ENCODE measurements at places on chromosomes 7 and 10. TPM values are rescaled to one million over a fixed set of nuclear protein-coding genes. Genes with fewer than 3 reads are reported as not detected.
A peak's percentile ranks its signal among the peaks of the same experiment; 100 is the strongest.

ZFYVE27 gene
- 28.4 TPM for total RNA-seq

GATA3 gene
- 2.7 TPM for total RNA-seq

GRID1 gene
- 5.6 TPM for total RNA-seq

COPG2 gene
- 31.0 TPM for total RNA-seq

POLR2J2 gene
- 6.2 TPM for total RNA-seq

GPR141 gene
- total RNA-seq, result not detected

CLRN3 gene
- total RNA-seq, result 0.39 TPM

- no peaks in the 10 kb centered on the region for H3K36me3 ChIP-seq
- H3K27ac ChIP-seq, result no peak overlapping the region
- no peaks in the 10 kb centered on the region for H3K27me3 ChIP-seq
Observed at GRCh38 chr10:76581506-76582256, 1055.9 kb downstream of the KCNMA1 start.

- H3K4me1 ChIP-seq, result no peaks in the 10 kb centered on the region
- H3K27me3 ChIP-seq, result no peaks in the 10 kb centered on the region
- DNase-seq, result no peak
- no peak overlapping the region for H3K4me3 ChIP-seq
- H3K36me3 ChIP-seq, result no peaks in the 10 kb centered on the region
Observed at GRCh38 chr7:21200503-21200902, 227.4 kb upstream of the SP4 start.

GRCh38 chr10:103120977-103121735 lies 71.9 kb downstream of the NT5C2 start:
- no peak overlapping the region for H3K4me3 ChIP-seq
- H3K27me3 ChIP-seq, result no peaks in the 10 kb centered on the region
- no peaks in the 10 kb centered on the region for H3K36me3 ChIP-seq
- H3K4me1 ChIP-seq, result no peaks in the 10 kb centered on the region
- DNase-seq, result no peak

DNA sequence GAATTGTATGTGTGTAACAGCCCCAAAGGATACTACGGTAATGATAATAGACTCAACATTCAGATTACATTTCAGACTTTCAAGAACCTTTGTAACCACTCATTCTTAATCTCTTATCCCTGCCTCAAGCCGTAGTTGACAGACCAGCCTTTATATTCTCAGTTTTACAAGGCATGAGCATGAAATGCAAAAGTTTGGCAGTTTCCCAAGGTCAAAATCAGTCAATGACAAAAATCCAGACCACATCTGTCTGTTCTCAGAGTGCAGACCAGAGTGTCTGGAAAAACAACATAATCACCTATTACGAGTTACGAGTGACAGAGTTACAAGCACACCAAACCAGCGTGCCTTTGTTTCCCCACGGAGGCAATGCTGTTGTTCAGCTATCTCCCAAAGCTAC lies 178.6 kb upstream of the LRGUK start:
- no peak overlapping the region for H3K4me3 ChIP-seq
- no peaks in the 10 kb centered on the region for H3K4me1 ChIP-seq
- no peak for DNase-seq
- H3K27ac ChIP-seq, result no peak overlapping the region

GRCh38 chr7:37768611-37769010 lies 79.8 kb upstream of the NME8 start:
- H3K27me3 ChIP-seq, result no peaks in the 10 kb centered on the region
- DNase-seq, result no peak
- H3K36me3 ChIP-seq, result no peaks in the 10 kb centered on the region
- H3K4me1 ChIP-seq, result no peaks in the 10 kb centered on the region
- H3K4me3 ChIP-seq, result no peak overlapping the region

GRCh38 chr10:127227663-127228062 lies 31.3 kb upstream of the INSYN2A start:
- no peaks in the 10 kb centered on the region for H3K27me3 ChIP-seq
- H3K27ac ChIP-seq, result no peak overlapping the region
- DNase-seq, result no peak
- peaks cover 4% of the 10 kb centered on the region for H3K4me1 ChIP-seq
- H3K4me3 ChIP-seq, result no peak overlapping the region

DNA sequence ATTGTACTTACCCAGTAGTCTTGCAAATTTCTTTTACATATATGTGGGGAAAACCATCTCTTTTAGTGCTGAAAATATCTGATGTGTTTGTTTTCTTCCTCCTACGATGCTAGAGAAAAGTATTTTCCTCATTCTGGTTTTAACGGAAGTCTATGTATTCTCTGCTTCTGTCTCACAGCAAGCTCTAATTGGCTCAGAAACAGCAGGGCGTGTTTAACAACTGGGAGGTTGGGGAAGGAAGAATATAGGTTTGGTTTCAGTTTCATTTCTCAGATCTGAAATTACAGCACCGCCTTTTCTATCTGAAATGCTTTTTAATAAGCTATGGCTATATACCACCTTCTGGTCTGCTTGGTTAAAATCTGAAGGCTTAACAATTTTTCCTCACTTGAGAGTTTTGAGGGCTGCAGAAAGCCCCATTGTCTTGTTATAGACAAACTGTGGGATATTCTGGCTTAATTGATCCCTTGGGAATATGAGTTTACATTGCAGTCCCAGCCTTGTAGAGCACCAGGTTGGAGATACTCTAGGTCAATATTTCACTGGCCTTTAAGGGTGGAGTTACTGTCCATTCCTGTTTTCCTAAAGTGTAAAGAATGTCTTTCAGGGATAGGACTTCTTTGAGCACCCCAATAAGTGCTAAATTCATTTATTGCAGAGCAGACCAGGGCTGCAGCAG lies at the start of gene SAMD9:
Gene SAMD9, minus strand, starts transcription at position 128 of the 679 bp plus-strand sequence. CDS start 11,882 bp downstream, outside the sequence.
- peak within 1 kb of the TSS; percentile 54 for H3K4me3 ChIP-seq
- H3K4me1 ChIP-seq, result peaks cover 51% of the 10 kb centered on the region
- H3K27me3 ChIP-seq, result no peaks in the 10 kb centered on the region
- no peaks in the 10 kb centered on the region for H3K36me3 ChIP-seq
- H3K27ac ChIP-seq, result 0 out of 2 replicates have a peak within 1 kb of the TSS, but pooled peaks have one; percentile 8

- no peaks in the 10 kb centered on the region for H3K27me3 ChIP-seq
- H3K36me3 ChIP-seq, result no peaks in the 10 kb centered on the region
- DNase-seq, result no peak
- no peak overlapping the region for H3K27ac ChIP-seq
- H3K4me1 ChIP-seq, result no peaks in the 10 kb centered on the region
- no peak overlapping the region for H3K4me3 ChIP-seq
Observed at GRCh38 chr10:105356626-105357025, 715.5 kb downstream of the SORCS3 start.

DNA sequence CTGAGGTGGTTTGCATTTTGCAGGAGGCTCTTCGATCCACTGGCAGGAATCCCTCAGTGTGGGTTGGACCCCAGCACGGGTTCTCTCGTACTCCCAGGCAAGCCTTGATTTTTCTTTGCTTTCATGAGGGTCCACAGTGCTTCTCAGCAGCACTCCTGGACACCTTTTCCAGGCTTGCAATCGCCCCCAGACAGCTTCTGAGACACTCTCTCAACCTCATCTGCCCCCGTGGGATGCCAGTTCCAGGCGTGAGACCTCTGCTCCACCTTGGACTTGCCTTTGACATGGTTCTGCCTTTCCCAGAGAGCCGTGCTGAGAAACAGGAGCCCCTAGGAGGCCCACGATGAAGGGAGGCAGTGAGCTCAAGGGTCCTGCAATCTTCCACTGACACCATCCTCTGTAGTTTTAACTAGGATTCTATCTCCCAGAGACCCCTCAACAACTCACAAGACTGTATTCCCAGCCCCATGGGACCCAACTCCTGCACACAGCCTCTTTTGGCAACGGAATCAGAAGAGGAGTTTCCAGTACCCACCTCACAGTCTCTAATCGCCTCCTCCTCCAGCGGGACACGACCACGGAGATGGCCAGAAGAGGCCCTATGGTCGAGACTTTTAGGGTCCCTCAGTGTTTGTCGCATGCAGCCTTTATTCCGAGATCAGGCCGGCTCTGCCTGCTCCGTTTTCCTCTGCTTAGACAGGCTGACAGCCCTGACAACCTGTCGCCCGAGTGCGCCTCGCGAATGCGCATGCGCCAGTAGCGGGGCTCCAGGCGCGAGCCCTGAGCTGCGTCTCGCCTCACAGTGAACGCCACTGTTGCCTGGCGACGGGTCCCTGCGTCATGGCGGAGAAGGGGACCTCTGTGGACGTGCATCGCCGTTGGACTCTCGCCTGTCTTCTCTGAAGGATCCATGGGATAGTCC lies 26.0 kb upstream of the ZNF273 start:
- no peak overlapping the region for H3K4me3 ChIP-seq
- H3K36me3 ChIP-seq, result no peaks in the 10 kb centered on the region
- no peaks in the 10 kb centered on the region for H3K27me3 ChIP-seq
- H3K27ac ChIP-seq, result no peak overlapping the region

- H3K4me1 ChIP-seq, result peaks cover 43% of the 10 kb centered on the region
- no peaks in the 10 kb centered on the region for H3K36me3 ChIP-seq
- H3K27me3 ChIP-seq, result no peaks in the 10 kb centered on the region
- H3K4me3 ChIP-seq, result peak within 1 kb of the TSS; percentile 73
Observed at GRCh38 chr7:43758029-43758821, at the start of gene BLVRA. TSS of gene BLVRA (plus strand) at chr7:43758680. CDS start at chr7:43771159, 12,479 bp downstream.

DNA sequence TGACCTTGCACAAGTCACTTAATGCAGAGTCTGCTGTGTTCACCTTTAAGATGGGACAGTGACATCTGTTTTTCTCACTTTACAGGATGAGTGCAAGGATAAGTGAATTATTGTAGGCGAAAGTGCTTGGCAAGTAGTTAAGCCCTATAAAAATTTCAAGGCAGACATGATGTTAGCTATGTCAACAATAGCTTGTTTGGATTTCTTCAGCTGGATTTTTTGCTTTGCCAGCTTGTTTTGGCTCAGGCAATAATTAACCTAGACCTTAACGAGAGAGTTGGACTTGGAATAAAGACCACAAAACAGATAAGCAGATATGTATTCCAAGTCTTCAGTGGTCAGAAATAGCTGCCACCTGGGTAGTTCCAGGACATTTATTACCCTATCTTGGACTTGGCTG lies 255.2 kb downstream of the ARL4A start:
- no peak for DNase-seq
- no peaks in the 10 kb centered on the region for H3K27me3 ChIP-seq
- H3K27ac ChIP-seq, result no peak overlapping the region
- no peak overlapping the region for H3K4me3 ChIP-seq
- no peaks in the 10 kb centered on the region for H3K4me1 ChIP-seq

- H3K36me3 ChIP-seq, result no peaks in the 10 kb centered on the region
- H3K4me1 ChIP-seq, result no peaks in the 10 kb centered on the region
- H3K27me3 ChIP-seq, result no peaks in the 10 kb centered on the region
Observed at GRCh38 chr7:90345595-90346335, 751 bp upstream of the GTPBP10 start.

DNA sequence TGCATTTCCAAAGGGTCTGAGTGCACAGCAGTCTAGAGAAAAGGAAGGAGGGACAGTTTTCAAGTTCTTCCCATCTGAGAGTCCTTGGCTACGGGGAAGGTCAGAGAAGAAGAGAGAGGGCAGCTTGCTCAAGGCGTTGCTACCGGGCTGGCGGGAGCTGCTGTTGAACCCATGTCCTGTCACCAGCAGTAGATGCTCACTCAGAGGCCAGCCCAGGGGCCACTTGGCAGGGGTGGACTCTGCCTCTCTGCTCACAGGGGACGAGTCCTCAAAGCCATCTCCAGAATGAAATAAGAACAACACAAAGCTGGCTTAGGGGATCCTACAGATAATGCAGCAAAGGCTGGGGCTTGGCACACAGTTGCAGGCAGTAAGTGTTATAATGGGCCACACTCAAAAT lies 231.5 kb downstream of the TNS3 start:
- no peak overlapping the region for H3K4me3 ChIP-seq
- H3K27me3 ChIP-seq, result no peaks in the 10 kb centered on the region
- no peak overlapping the region for H3K27ac ChIP-seq
- no peaks in the 10 kb centered on the region for H3K36me3 ChIP-seq
- DNase-seq, result no peak

GRCh38 chr7:1512781-1513656 lies 8.8 kb upstream of the INTS1 start:
- peak; percentile 77 for DNase-seq
- H3K4me1 ChIP-seq, result peaks cover 46% of the 10 kb centered on the region
- peak overlapping the region; percentile 33 for H3K4me3 ChIP-seq
- no peaks in the 10 kb centered on the region for H3K36me3 ChIP-seq
- H3K27me3 ChIP-seq, result no peaks in the 10 kb centered on the region
- H3K27ac ChIP-seq, result peak overlapping the region; percentile 86

GRCh38 chr10:11647676-11648075 lies 36.2 kb upstream of the USP6NL start:
- H3K36me3 ChIP-seq, result no peaks in the 10 kb centered on the region
- H3K4me3 ChIP-seq, result no peak overlapping the region
- no peak for DNase-seq

- H3K27ac ChIP-seq, result peak overlapping the region; percentile 43
- peaks cover 23% of the 10 kb centered on the region for H3K4me1 ChIP-seq
- no peak overlapping the region for H3K4me3 ChIP-seq
- no peaks in the 10 kb centered on the region for H3K36me3 ChIP-seq
- H3K27me3 ChIP-seq, result no peaks in the 10 kb centered on the region
Observed at GRCh38 chr7:17305387-17306171, 7.1 kb downstream of the AHR start.

- no peak overlapping the region for H3K4me3 ChIP-seq
- no peak overlapping the region for H3K27ac ChIP-seq
- no peaks in the 10 kb centered on the region for H3K36me3 ChIP-seq
- H3K4me1 ChIP-seq, result peaks cover 29% of the 10 kb centered on the region
- no peaks in the 10 kb centered on the region for H3K27me3 ChIP-seq
Observed at GRCh38 chr10:114711176-114711868, 53.2 kb upstream of the ABLIM1 start.
